ENCODE measurements at places on chromosomes 12 and 14.

- peak; percentile 98 for DNase-seq
Observed at GRCh38 chr12:77189901-77190416, 124.6 kb upstream of the E2F7 start.

GRCh38 chr12:32921397-32921796 is 24.8 kb upstream of the PKP2 start:
- DNase-seq = no peak

DNA sequence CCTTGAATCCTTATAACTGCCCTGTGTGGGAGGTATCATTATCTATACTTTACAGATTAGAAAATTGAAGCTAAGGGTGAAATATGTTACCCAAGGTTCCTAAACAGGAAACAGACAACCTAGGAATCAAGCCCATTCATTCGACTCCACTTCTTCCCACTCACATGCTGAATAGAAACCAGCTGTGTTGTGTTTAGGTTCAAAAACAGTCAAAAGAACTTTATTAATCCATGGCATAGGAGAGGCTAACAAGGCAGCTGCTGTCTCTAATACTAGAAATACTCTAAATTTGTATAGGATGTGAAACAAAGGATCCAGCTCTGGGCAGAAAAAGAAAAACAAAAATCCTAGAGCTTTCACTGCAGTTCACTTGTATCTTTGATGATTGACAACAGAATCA is 9.9 kb downstream of the AMDHD1 start:
- no peak for DNase-seq

DNA sequence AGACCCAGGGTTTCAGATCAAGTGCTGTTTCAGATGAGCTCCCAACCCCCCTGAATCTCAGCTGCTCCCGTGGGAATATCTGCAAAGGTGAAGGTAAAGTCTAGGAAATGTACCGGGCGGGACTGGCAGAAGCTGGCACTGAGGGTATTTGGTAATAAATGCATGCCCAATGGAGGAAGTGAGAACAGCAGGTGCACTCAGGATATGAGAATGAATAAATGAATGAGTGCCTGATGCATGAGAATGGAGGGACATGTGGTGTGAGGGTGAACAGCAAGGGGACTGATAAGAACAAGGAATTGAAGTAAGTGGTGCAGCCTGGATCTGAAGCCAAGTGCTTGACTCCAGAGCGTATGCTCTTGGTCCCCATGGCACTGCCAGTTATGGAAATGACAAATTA is 11.6 kb downstream of the RAPGEF3 start:
- DNase-seq = no peak

GRCh38 chr12:111024205-111024801 is 103.9 kb upstream of the MYL2 start:
- DNase-seq = peak; percentile 3

DNA sequence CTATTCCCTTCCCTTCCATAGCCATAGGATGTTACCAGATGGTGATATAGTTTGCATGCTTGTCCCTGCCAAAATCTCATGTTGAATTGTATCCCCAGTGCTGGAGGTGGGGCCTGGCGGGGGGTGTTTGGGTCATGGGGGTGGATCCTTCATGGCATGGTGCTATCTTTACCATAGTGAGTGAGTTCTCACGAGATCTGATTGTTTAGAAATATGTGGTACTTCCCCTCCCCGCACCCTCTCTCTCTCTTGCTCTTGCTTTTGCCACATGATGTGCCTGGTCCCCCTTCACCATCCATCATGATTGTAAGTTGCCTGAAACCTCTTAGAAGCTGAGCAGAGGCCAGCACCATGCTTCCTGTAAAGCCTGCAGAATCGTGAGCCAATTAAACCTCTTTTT is 181.3 kb downstream of the CAND1 start:
- DNase-seq = no peak

GRCh38 chr12:701896-702539 is 38.8 kb upstream of the NINJ2 start:
- no peak for DNase-seq

- no peak for DNase-seq
Observed at GRCh38 chr14:78857974-78858373, 687.8 kb downstream of the NRXN3 start.

- peak; percentile 82 for DNase-seq
Observed at GRCh38 chr14:60179431-60179869, 14.3 kb upstream of the DHRS7 start.

DNA sequence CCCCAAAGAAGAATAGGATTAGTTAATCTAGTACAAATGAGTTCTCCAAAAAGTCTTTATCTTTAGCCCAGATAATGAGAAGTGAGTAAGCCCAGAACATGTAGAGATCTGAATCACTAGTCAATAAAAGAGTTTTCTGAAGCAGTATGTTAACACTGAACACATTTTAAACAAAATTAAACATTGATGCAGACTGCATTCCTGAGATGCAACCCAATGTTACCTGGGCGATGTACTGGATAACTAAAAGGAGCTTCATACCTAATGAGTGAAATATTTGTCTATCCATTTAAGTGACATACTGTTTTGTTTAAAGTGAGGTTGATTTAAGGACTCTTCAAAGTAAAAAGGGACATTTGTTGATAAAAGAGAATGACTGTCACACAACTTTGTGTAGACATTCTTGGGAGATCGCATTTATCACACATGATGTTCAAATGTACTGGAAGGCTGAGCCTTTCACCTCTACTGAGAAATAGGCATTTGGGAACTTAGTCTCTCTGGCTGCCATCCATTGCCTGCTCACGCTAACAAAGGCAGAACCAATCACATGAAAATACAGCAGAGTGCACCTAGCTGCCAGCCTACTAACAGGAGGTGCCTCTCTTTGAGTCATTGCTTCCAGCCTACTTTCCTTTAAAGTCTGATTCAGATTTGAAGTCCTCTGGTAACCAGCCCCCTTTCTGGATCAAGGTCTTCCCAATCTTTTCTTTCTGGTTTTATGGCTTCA is 287.7 kb downstream of the BTG1 start:
- no peak for DNase-seq

DNA sequence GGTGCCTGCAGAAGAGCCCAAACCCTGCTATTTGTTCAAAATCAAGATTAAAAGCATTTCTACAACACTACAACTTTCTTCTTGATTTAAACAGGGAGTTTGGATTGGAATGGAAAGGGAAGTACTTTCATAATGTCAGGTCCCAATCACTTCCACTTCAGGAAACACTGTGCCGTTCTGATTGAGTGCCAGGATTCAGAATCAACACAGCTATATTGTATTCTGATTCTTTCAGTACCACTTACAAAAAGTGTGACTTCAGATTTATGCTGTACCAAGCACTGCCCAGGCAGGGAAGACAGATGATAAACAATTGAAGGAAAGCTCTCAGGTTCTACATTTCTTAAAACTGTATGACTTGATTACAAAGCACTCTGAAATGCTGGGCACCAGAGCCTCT is 3.2 kb downstream of the TDP1 start:
- DNase-seq = no peak

- peak; percentile 66 for DNase-seq
Observed at GRCh38 chr12:116210131-116210530, 67.4 kb downstream of the MED13L start.

- no peak for DNase-seq
Observed at GRCh38 chr12:12714276-12715021, 2.7 kb upstream of the CDKN1B start.

- no peak for DNase-seq
Observed at GRCh38 chr14:38605193-38606114, 349.6 kb upstream of the CLEC14A start.

DNA sequence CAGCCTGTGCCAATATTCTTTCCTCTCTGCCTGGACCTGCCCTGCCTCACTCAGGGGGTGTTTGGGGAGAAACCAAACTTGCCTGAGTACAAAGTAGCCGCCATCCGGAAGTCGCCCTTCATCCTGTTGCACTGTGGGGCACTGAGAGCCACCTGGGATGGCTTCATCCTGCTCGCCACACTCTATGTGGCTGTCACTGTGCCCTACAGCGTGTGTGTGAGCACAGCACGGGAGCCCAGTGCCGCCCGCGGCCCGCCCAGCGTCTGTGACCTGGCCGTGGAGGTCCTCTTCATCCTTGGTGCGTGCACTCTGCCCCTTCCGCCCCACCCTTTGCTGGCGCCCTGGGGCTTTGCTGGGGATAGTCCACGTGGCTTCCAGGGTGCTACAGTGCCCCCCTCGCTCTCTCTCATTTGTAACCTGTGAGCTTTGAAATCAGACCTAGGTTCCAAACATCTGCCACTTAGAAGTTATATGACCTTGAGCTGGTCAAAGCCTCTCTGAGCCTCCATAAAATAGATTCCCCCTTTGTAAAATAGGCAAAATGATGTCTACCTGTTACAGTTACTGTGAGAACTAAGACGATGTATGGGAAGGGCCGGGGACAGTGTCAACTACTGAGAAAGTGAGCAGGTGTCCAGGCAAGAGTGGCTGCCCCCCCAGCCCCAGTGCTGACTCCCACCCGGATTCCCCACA is 4.5 kb downstream of the KCNH3 start:
- DNase-seq = no peak

DNA sequence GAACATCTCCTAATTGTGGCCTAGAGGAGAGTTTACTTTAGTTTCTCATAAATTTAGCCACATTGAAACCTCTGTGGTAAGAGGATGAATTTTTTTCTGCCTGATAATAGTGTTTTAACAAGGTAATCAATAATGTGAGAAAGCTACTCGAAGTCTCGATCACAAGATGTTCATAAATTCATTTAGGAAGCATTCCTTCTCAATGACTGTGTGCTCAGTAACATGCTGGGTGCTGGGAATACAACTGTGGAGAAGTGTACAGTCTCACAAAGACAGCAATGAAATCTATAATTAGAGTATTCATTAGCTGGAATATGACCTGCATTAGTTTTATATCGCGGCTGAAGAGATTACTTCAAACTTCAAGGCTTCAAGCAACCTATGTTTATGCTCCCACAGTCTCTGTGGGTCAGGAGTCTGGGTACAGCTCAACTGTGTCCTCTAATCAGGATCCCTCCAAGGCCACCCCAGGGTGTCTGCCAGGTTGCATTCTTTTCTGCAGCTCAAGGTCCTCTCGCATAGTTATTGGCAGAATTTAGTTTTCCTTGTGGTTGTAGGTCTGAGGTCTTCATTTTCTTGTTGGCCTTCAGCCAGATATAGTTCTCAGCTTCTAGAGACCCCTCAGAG is 167.6 kb downstream of the ANO4 start:
- peak; percentile 20 for DNase-seq

- DNase-seq = peak; percentile 53
Observed at GRCh38 chr14:95255487-95255886, 64.2 kb downstream of the CLMN start.

DNA sequence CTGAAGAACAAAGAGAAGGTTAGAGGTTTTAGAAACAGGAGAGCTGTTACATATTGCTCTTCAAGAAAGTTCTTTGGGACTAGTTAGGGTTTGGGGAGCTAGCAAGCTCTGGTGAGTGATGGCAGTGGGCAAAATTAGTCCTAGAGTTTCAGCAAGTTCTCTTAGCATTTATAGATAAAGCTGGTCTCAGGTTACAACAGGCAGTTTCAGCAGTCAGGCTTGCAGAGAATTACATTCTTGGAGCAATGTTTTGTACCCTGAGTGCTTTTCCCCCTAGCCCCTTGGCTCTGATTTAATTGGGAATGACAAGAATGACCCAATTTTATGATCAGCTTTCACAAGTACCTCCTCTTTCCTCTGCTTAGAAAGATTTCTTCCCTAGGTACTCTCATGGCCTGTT is 21.4 kb upstream of the EID3 start:
- no peak for DNase-seq

DNA sequence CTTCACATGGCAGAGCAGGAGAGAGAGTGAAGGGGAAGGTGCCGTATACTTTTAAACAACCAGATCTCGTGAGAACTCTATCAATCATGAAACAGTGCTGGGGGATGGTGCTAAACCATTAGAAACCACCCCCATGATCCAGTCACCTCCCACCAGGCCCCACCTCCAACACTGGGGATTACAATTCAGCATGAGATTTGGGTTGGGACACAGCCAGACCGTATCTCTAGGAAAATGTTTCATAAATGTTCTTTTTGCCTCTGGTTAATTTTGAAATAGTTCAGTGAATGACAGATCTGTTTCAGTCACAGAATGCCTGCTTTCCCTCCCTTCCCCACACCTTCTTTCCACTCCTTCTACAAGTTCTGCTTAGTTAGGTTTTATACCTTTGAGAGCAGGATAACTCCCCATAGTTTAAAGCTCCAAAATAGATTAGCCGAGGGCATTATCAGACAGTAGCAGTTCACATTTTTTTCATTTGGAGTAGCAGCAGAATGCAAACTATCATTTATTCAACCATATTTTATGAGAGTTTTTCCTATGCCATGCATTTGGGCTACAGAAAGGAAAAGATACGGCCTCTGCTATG is 27.1 kb downstream of the PELI2 start:
- DNase-seq = no peak

- DNase-seq = peak; percentile 99
Observed at GRCh38 chr14:76904100-76904739, 78.0 kb downstream of the LRRC74A start.

DNA sequence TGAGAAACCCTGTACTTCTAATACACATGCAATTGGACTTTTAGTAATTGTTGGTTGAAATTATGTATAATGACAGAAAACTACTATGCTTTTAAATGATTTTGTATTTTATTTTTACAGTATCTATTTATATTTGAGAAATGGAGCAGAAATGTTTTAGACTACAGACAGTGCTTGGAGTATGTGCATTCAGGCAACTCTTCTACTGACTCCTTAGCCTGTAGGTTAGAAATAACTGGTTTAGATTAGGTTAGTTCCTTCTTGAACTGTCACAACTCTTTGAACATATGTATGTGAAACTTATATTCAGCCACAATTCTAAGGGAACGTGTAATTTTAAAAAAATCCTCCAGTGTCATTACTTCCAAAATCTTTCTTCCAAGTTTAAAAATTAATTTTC is 1.7 kb downstream of the FGFR1OP2 start:
- DNase-seq = no peak

DNA sequence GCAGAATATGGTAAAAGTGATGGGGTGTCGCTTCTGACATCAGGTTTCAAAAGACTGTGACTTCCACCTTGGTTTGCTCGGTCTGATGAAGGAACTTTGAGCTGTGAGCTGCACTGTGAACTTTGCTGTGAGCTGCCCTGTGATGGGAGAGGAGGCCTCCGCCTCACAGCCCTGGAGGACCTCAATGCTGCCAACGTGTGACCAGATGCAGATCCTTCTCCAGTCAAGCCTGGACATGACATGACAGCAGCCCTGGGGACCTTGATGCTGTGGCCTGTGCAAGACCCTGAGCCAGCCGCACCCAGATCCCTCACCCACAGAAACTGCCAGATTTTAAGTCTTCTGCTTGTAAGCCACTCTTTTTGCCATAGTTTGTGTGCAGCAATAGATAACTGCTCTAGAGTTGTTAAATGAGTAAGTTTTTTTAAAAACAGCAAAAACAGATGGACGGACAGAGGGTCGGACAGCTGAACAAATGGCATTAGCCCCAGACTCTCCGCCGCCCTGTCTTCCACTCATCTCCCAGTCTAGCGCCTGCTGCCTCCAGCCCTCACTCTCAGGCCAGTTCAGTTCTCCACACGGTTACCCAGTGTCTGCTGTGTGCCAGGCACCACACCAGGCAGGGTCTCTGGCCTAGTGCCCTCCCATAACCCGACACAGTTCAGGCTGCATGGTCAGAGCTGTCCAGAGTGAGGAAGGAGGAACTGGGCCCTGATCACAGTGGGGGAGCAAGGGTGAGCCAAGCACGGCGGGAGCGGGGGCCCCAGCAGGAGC is 13.1 kb upstream of the LRTM2 start:
- no peak for DNase-seq

- DNase-seq = no peak
Observed at GRCh38 chr14:20797164-20797563, 5.5 kb downstream of the RNASE1 start.

- no peak for DNase-seq
Observed at GRCh38 chr12:85390266-85390665, 110.2 kb downstream of the ALX1 start.

- DNase-seq = no peak
Observed at GRCh38 chr12:100447381-100447780, 26.3 kb upstream of the NR1H4 start.

- DNase-seq = no peak
Observed at GRCh38 chr12:47410862-47411261, 295.0 kb downstream of the RPAP3 start.

Data from AG10803 (cell line).